ENCODE measurements at places on chromosomes 6 and 20.

- no peak for DNase-seq
Measured at GRCh38 chr6:20319520-20320357, 81.9 kb upstream of the E2F3 start.

- no peak for DNase-seq
Measured at GRCh38 chr6:2806644-2807043, 35.0 kb downstream of the SERPINB1 start.

- no peak for DNase-seq
Measured at GRCh38 chr6:135176058-135176457, 5.0 kb upstream of the MYB start.

DNA sequence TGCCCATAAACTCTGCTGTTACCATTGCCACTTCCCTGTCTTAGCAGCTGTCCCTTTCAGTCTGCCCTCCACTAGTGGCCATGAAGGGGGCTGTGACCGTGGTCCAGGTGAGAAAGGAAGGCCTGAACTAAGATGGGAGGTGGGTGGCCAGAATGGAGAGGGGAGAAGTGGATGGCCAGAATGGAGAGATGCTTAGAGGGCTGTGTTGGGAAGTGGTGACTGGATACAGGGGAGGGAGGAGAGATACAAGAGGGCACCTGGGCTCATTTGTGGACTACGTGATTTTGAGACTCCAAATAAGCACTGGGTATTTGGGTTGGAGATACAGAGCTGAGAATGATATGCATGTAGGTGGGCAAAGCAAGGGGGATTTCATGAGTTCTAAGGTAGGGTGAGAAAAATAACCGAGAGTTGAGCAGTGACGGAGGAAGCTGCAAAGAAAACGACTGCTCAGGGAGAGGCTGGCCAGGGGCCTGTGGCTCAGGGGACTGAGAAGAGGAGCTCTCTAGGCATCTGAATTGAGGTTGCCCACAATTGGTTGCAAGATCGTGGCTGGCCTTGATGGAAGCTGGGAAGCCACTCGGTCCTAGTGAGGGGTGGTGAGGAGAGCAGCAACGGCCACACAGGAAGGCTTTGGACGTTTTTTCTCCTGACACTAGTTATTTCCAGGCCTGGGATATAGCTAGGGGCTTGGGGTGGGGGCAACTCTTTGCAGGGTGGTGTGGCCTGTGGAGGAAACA is 36.9 kb downstream of the PANK2 start:
- no peak for DNase-seq

GRCh38 chr6:105094133-105094640 is 85.6 kb downstream of the POPDC3 start:
- no peak for DNase-seq

GRCh38 chr6:104788400-104788799 is 71.3 kb downstream of the HACE1 start:
- no peak for DNase-seq

GRCh38 chr6:98825600-98826230 is 8.7 kb upstream of the POU3F2 start:
- DNase-seq = no peak

DNA sequence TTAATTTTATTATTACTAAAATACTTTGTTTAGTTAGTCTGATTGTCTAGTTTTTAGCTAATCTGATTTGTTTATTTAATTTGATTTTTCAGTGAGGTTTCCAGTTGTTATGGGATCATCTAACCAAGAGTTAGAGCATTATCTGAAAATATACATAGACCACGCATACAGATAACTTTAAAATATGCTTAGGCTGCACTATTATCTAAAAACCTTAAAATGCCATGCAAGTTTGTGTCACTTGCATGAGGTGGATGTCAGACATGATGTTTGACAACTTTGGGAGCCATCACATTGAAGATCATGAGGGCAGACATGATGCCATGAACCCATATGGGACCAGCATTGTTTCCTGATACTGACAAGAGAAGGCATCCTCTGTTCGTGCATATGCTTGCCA is 610.3 kb downstream of the KHDRBS2 start:
- DNase-seq = no peak

DNA sequence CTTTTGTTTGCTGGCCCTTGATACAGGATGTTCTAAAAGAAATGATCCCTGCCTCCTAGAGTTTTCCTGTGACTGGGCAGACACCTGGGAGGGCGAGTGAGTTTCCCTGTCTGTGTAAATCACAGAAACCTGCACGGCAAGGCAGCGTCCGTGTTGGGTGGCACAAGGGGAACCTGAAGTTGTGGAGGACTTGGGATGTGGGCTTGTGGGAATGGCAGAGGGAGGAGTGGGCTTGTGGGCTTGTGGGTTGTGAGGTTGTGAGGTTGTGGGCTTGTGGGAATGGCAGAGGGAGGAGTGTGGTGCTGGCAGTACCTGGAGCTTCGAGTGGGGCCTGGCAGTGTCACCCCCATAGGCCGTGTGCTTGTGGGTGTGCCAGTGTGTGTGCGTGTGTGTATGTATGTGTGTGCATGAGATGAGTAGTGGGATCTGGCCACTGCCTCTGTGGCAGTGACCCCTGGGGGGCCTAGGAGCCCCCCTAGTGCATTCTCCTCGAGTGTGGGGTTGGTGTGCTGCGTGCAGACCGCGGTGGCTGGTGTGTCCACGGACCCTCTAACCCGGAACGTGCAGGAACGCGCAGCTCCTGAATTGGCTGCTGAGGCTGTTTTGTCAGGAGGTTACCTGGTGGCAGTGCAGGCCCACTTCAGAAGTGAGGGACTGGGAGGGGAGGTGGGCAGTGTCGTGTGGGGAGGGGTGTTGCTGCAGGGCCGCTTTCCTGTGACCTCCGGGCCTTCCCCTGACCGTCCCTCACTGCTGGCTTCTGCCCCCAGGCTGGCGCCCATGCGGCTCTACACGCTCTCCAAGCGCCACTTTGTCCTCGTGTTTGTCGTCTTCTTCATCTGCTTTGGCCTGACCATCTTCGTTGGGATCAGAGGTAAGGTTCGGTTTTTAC is 13.0 kb downstream of the TMEM181 start:
- DNase-seq = no peak

DNA sequence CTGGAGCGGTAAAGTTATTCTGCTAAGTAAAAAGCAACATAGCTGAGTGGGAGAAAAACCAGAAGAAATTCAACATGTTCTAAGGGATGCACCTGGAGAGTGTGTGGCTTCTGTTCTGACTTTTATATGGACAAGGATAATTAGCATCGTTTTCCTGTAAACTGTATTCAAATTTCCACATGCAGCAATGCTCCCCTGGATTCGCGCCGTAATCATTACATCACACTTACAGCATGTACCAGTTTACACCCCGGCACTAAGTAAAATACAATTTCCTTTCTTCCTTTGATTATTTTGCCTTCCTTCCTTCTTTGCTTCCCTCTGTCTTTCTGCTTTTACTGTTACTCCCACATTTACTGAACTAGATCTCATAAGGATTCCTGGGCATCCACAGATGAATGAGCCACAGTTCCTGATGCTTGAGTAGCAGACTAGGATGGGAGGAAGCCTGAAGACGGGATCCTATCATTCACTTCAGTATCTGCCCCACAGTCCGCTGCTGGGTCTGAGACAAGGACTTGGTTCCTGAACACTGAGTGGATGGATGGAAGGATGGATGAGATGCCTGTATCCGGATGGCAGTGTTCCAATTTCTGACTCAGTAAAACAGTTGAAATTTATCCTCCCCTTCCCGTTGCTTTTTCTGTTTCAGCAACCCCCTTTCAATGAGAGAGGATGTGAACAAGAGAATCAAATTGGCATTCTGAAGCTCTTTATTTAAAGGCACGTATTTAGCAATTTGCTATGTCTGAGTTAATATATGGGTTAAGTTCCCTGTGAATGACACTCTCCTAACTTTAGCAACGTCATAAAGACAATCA is 174.6 kb downstream of the GJA10 start:
- no peak for DNase-seq

DNA sequence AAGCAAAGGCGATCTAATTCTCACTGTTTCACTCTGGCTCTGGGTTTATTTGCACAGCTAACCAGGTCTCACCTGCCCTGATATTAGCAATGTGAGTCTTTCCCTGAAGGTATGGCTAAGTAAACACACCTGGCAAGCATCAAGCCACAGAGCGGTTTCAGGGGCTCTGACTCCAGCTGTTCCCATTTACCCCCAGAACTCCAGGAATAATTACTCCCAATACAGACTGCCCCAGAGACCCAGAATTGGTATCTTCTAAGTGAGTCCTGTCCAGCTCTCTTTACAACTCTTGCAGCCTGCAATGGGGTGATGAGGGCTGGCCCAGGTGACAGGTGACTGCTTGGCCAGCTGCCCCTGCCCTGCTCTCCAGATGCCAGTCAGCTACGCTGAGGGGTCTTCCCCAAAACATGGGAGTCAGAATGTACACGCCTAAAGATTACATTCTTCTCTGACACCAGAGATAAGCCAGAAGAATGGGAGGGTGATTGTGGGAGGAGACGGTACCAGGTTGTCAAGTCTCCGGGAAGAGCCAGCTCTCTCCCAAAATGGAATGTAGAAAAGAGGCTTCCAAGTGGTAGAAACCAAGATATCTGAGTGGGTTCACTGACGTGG is 4.9 kb upstream of the LRRN4 start:
- no peak for DNase-seq

- DNase-seq = no peak
Measured at GRCh38 chr6:57158658-57159057, 13.5 kb upstream of the BAG2 start.

DNA sequence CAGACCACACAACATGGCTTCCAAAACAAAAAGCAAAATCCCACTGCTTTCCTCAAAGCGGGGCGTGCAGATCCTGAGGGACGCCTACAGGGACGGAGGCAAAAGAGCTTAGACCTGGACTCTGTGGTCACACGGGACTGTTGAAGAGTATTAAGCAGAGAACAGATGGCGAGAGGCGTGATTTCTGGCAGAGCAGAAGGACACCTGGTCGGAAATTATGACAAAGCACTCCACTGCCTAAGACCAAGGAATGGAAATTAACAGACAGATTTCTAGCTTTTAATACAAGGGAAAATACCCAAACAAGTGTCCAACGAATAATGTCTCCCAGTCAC is 15.4 kb downstream of the CST7 start:
- DNase-seq = no peak

DNA sequence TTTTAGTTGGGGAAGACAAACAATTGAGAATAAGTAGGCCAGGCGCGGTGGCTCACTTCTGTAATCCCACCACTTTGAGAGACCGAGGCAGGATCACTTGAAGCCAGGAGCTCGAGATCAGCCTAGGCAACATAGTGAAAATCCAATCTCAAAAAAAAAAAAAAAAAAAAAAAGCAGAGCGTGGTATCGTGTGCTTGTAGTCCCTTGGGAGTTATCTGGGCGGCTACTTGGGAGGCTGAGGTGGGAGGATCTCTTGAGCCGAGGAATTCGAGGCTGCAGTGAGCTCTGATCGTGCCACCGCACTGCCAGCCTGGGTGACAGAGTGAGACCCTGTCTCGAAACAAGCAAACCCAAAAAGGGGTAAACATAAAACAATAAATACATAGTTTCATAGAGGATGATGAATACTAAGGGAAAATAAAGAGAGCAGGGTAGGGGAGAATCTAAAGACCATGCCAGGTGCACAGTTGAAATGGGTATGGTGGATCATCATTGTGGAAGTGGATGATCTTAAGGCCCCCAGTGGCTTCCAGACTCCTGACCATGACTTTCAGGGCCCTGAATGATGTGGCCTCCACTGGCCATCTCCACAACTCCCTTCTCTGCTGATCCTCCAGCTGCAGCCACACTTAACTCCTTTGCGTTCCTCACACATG is 947 bp downstream of the POFUT1 start:
- DNase-seq = no peak

DNA sequence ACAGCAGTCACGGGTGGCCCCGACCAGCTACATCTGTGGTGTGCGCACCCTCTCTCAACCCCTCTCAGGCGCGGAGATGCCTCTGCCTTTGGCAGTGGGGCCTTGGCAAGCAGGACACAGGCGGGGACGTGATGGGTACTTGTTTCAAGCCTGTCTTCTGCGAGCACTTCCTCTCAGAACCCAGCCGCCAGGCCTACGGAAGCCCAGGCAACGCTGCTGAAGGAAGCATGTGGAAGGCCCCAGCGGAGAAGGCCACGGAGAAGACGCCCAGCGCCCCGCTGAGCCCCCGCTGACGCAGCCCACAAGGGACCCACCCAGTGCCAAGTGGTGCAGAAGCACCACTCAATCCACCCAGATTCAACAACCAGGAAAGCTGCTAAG is 13.0 kb downstream of the SERPINB6 start:
- no peak for DNase-seq

DNA sequence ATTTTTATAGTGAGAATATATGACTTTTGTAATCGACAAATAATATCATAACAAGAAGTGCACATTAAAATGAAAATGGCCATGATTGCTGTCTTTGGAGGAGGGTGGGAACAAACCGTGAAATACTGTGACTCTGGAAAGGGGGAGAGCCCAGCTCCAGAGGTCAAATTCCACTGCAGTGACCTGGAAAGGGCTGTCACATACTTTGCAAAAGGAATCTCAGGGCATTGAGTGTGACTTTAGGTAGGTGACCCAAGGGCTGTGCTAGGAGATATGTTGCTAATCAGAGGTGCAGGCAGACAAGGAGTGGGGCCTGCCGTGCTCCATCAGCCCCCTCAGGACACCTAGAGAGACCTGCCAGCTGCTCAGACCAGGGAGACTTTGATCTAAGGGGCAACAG is 28.1 kb upstream of the BMP7 start:
- DNase-seq = no peak

- no peak for DNase-seq
Measured at GRCh38 chr6:97473979-97474378, 191.0 kb upstream of the MMS22L start.

GRCh38 chr20:43963872-43964791 is 49.5 kb downstream of the TOX2 start:
- DNase-seq = peak; percentile 68

- DNase-seq = no peak
Measured at GRCh38 chr6:72740135-72740534, 118.3 kb downstream of the KCNQ5 start.

- no peak for DNase-seq
Measured at GRCh38 chr6:126054802-126055201, 68.5 kb downstream of the TRMT11 start.

DNA sequence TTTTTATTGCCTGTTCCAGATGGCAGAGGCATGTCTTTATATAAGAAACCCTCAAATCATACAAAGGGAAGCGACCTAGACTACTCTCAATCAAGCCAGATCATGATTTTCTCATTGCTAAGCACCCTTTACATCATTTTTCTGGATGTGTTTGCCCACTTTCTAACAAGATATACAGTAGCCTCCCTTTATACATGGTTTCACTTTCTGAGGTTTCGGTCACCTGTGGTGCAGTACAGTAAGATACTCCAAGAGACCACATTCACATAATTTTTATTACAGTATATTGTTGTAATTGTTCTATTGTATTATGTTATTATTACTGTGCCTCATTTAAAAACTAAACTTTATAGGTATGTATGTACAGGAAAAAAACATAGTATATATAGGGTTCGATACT is 23.6 kb downstream of the TOMM6 start:
- no peak for DNase-seq

DNA sequence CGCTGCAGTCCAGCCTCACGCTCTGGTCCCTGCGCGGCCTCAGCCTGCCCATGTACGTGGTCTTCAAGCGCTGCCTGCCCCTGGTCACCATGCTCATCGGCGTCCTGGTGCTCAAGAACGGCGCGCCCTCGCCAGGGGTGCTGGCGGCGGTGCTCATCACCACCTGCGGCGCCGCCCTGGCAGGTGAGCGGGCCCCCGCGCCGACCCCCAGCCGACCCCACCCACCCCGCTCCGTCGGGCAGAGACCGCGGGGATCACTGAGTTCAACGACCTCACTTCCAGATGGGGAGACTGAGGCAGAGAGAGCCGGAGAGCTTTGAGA is 545 bp downstream of the SLC35D3 start:
- no peak for DNase-seq

All from tibial artery (tissue), 4 donors.